ENCODE measurements at places on chromosomes 2 and 18.

DNA sequence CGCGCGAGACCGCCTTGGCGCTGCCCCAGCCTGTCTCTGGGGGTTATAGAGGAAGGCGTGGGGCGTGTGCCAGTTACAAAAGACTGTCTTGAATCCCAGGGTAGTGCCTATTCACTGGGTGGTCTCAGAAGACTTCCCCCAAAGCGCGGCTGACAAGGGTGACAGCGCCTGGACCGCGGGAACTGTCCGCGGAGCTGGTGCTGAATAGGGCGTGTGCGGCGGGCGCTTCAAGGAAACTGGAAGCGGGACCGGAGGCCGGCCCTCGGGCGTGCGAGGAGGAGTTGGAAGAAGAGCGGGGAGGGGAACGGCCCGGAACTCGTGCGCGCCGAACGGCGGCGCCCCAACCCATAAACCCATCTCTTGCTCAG is 2.3 kb downstream of the EGR4 start:
- H3K27ac ChIP-seq, result no peak overlapping the region
- H3K4me1 ChIP-seq, result peaks cover 7% of the 10 kb centered on the region
- no peaks in the 10 kb centered on the region for H3K36me3 ChIP-seq
- H3K27me3 ChIP-seq, result peaks cover 98% of the 10 kb centered on the region
- H3K4me3 ChIP-seq, result peak overlapping the region; percentile 79

DNA sequence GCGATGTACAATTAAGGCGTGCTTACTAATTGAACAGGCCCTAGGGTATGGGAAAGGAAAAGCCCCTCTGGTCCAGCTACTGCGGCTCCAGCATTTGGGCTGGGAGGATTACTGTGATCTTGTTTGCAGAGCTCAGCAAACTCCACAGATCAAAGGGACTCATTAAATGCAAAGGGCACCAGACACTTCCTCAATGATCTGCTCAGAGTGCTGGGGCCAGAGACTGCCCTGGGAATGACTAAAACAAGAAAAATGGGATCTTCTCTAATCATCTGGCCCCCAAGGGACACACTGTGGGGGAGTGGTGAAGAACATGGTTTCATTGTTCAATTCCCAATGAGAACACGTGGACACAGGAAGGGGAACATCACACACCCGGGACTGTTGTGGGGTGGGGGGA is 85.0 kb downstream of the MARCHF4 start:
- H3K4me3 ChIP-seq, result peak overlapping the region; percentile 39
- peaks cover 43% of the 10 kb centered on the region for H3K4me1 ChIP-seq
- H3K27me3 ChIP-seq, result no peaks in the 10 kb centered on the region
- no peaks in the 10 kb centered on the region for H3K36me3 ChIP-seq

GRCh38 chr18:58695772-58696171 is 24.5 kb downstream of the MALT1 start:
- no peak overlapping the region for H3K27ac ChIP-seq
- H3K4me3 ChIP-seq, result no peak overlapping the region
- H3K4me1 ChIP-seq, result peaks cover 4% of the 10 kb centered on the region
- H3K27me3 ChIP-seq, result no peaks in the 10 kb centered on the region
- H3K36me3 ChIP-seq, result peaks cover 7% of the 10 kb centered on the region

GRCh38 chr2:240060977-240061591 is 7.8 kb upstream of the OR6B3 start:
- H3K36me3 ChIP-seq, result no peaks in the 10 kb centered on the region
- H3K4me3 ChIP-seq, result no peak overlapping the region
- H3K27ac ChIP-seq, result no peak overlapping the region

GRCh38 chr2:86477349-86477748 is 36.2 kb downstream of the KDM3A start:
- no peaks in the 10 kb centered on the region for H3K27me3 ChIP-seq
- H3K27ac ChIP-seq, result no peak overlapping the region
- no peak for DNase-seq
- H3K36me3 ChIP-seq, result peaks cover 15% of the 10 kb centered on the region
- H3K4me1 ChIP-seq, result no peaks in the 10 kb centered on the region

DNA sequence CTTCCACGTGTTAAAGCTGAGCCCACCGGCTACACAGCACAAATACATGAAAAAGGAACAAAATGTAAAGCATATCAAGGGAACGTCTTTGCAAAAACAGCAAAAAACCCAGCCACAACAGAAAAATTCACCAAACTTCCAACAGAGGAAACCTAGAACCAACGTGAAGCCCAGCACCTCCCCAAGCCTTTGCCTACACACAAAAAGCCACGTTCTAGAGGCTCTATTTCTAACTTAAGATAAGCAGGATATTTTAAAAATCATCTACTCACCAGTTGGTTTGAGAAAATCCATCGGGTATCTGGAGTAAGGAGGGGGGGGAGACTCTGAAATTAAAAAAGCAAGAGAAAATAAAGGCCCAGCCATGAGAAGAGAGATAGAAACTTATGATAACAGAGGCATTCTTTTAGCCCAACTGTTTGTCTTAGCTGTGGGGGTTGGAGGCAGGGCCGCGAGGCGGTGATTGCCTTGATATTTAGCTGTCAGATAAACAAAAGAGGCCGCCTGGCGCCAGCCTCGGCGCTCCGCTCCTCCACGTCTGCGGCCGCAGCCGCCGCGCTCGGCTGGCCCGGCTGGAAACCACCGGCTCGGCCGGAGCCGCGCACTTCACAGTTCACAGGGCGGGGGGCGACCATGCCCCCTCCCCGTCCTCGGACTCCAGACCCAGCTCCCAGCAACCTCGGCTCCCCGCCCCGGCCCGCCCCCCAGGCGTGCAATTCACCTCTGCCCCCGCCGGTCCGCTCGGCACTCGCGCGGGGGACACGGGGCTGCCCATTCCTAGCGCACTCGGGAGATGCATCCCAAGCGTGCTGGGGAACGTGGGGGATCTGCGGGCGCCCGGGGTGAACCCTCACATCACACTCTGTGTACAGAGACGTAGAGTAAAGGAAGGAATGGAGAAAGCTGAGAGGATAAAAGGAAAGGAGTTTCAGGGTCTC is 2.4 kb downstream of the SMAD7 start:
- H3K27ac ChIP-seq, result no peak overlapping the region
- peaks cover 45% of the 10 kb centered on the region for H3K4me1 ChIP-seq
- H3K27me3 ChIP-seq, result peaks cover 62% of the 10 kb centered on the region
- H3K36me3 ChIP-seq, result no peaks in the 10 kb centered on the region
- H3K4me3 ChIP-seq, result peak overlapping the region; percentile 96
- peak; percentile 38 for DNase-seq

- peaks cover 33% of the 10 kb centered on the region for H3K36me3 ChIP-seq
- H3K4me1 ChIP-seq, result peaks cover 17% of the 10 kb centered on the region
- DNase-seq, result no peak
- no peaks in the 10 kb centered on the region for H3K27me3 ChIP-seq
- H3K27ac ChIP-seq, result no peak overlapping the region
These were observed 22.4 kb downstream of the ARL6IP6 start for GRCh38 chr2:152740743-152741328.

DNA sequence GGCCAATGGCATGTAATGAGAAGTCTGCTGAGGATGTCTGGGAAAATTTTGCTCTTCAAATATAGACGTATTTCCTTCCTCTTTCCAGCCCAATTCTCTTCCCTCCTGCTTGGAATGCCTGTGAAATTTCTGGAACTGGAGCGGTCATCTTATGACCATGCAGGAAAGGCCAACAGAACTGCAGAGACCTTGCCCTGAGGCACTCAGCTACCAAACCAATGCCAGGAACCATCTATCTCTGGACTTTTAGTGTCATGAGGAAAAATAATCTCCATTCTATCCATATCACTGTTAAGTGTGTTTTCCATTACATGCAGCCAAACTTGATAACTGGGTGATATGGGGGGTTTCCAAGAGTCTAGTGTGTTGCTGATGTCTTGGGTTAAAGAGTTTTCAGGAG is 363.7 kb downstream of the SLC4A3 start:
- H3K27ac ChIP-seq, result no peak overlapping the region
- H3K4me1 ChIP-seq, result peaks cover 11% of the 10 kb centered on the region
- no peak for DNase-seq
- H3K4me3 ChIP-seq, result no peak overlapping the region
- no peaks in the 10 kb centered on the region for H3K27me3 ChIP-seq
- H3K36me3 ChIP-seq, result no peaks in the 10 kb centered on the region

DNA sequence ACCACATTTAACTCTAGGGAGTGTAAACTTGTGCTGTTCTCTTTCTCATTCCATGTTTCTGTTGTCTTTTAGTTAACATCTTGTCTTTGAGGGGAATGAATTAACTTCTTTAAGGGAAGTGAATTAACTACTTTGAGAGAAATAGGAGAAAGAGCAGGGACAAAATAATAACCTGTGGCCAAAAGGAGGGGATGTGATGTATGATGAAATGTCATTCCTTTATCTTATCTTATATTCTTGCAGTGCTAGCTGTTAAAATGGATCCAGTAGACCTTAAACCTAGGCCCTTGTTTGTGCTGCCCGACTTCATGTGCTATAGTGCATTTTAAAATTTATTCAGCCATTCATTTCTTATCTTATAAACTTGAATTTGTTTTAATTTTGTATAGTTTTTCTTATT is 18.4 kb downstream of the ABI2 start:
- H3K36me3 ChIP-seq, result peaks cover 17% of the 10 kb centered on the region
- no peak for DNase-seq
- H3K4me1 ChIP-seq, result peaks cover 17% of the 10 kb centered on the region
- H3K27me3 ChIP-seq, result no peaks in the 10 kb centered on the region
- no peak overlapping the region for H3K27ac ChIP-seq
- no peak overlapping the region for H3K4me3 ChIP-seq

DNA sequence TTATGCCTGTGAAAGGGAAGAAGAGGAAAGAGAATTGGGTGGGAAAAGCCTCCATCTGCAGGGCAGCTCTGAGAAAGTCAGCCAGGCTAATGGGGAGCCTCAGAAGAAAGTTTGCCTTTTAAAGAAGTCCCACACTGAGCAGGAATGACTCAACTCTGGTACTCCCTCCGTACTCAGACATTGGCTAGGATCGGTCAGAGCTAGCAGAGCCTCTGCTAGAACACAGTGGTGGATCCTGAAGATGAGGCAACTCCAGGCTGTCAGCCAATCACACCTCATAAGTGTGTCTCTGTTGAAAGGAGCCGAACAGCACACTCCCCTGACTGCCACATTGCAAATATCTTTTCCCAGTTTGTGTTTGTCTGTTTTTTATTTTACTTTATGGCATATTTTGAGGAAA is 96.9 kb downstream of the HNRNPLL start:
- H3K27ac ChIP-seq, result no peak overlapping the region
- H3K36me3 ChIP-seq, result peaks cover 3% of the 10 kb centered on the region
- H3K4me3 ChIP-seq, result no peak overlapping the region
- no peaks in the 10 kb centered on the region for H3K27me3 ChIP-seq

GRCh38 chr2:226300196-226300886 is 499.3 kb downstream of the IRS1 start:
- H3K4me1 ChIP-seq, result peaks cover 8% of the 10 kb centered on the region
- no peaks in the 10 kb centered on the region for H3K36me3 ChIP-seq
- H3K27me3 ChIP-seq, result no peaks in the 10 kb centered on the region
- no peak overlapping the region for H3K27ac ChIP-seq
- DNase-seq, result no peak
- no peak overlapping the region for H3K4me3 ChIP-seq

DNA sequence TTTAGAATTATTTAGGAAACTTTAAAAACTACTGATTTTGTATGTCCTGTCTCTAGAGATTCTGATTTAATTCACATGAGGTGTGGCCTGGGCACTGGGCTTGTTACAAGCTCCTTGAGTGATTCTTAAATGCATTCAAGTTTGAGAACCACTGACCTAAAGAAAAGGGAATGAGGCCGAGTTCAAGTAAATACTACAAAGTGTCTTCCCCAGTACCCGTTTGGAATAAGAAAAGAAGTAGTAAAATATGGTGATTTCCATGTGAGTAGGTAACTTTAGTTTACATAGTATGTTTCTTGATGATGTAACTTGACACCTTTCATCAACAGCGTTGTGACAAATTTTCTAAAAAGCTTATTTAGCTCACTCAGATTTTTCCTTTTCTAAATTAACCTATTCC is 1022.9 kb upstream of the NRXN1 start:
- H3K27ac ChIP-seq, result no peak overlapping the region
- H3K27me3 ChIP-seq, result no peaks in the 10 kb centered on the region
- no peak for DNase-seq
- peaks cover 5% of the 10 kb centered on the region for H3K36me3 ChIP-seq
- H3K4me3 ChIP-seq, result no peak overlapping the region
- H3K4me1 ChIP-seq, result no peaks in the 10 kb centered on the region

GRCh38 chr2:190765386-190766173 is 115.0 kb upstream of the GLS start:
- H3K4me1 ChIP-seq, result no peaks in the 10 kb centered on the region

DNA sequence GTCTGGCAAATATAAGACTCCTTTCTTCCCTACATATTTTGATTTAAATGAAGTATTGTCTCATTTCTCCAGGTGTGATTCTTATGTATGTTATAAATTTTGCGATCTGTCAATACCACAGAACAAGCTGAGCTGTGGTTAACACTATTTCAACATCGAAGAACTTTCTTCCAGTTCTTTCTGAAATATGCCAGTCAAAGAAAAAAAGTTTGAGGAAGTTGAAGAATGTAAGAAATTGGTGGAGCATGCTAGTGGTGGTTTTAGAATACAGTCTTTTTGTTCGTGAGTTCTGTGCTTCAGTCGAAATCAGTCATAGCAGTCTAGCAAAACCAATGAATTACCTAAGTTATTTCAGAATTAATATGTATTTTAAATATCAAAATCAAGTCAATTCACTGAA is 8.6 kb upstream of the COBLL1 start:
- H3K36me3 ChIP-seq, result no peaks in the 10 kb centered on the region
- no peaks in the 10 kb centered on the region for H3K4me1 ChIP-seq
- peaks cover 3% of the 10 kb centered on the region for H3K27me3 ChIP-seq
- H3K27ac ChIP-seq, result no peak overlapping the region
- H3K4me3 ChIP-seq, result no peak overlapping the region

DNA sequence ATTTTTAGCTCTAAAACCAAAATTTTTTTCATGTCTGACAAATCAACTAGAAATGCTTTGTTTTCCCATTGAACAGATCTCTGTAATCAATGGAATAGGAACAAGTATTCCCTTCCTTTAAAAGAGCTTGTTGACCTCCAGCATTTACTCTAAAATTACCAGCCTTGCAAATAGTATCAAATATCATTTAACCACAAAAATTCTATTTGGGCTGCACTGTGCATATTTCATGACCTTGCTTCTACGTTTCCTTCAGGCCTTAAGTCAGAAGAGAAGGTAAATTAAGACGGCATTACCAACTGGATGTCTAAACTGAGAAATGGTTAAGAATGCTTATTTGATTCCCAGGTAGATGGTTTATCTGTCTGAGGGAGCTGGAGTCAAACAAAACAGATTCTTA is 33.3 kb upstream of the NRXN1 start:
- H3K27me3 ChIP-seq, result no peaks in the 10 kb centered on the region
- H3K36me3 ChIP-seq, result no peaks in the 10 kb centered on the region
- no peaks in the 10 kb centered on the region for H3K4me1 ChIP-seq
- no peak overlapping the region for H3K27ac ChIP-seq
- no peak for DNase-seq

DNA sequence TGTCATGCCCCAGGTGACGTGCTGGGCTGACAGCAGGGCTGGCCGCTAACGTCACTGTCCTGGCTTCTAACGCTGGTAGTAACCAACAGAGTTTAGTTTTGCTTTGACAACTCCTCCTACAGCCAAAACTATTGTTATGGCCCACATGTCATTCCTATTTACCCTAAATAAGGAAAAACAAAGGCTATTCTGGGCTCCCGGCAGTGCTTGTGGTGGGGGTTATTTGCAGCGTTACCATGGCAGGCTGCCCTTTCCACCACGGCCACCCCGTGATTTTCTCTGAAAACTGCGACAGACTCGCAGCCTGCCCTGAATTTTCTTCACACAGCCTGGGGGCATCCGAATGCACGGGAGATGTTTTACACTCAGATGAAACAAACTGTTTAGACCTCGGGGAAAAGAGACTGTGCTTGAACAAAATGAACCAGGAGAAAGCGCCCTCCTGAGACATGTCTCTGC is 115.2 kb downstream of the FAM210A start:
- H3K4me1 ChIP-seq, result peaks cover 15% of the 10 kb centered on the region
- H3K27ac ChIP-seq, result peak overlapping the region; percentile 51
- no peaks in the 10 kb centered on the region for H3K36me3 ChIP-seq
- H3K27me3 ChIP-seq, result peaks cover 33% of the 10 kb centered on the region
- peak overlapping the region; percentile 24 for H3K4me3 ChIP-seq

- no peaks in the 10 kb centered on the region for H3K4me1 ChIP-seq
- H3K4me3 ChIP-seq, result no peak overlapping the region
- no peak for DNase-seq
These were observed 146.7 kb downstream of the LRATD1 start for GRCh38 chr2:14779252-14779651.

Measured in neural crest cell (in vitro differentiated cells).